ENCODE measurements at places on chromosomes 11 and 22. TPM values are rescaled to one million over a fixed set of nuclear protein-coding genes. Genes with fewer than 3 reads are reported as not detected.
A peak's percentile ranks its signal among the peaks of the same experiment; 100 is the strongest.

- peaks cover 2% of the 10 kb centered on the region for H3K27me3 ChIP-seq
- H3K27ac ChIP-seq: no peak overlapping the region
- H3K36me3 ChIP-seq: no peaks in the 10 kb centered on the region
- DNase-seq: no peak
Observed at GRCh38 chr11:64400102-64400501, 41.1 kb downstream of the RPS6KA4 start.

LDHAL6A gene
- total RNA-seq: not detected

OR4A16 gene
- total RNA-seq: not detected

DNA sequence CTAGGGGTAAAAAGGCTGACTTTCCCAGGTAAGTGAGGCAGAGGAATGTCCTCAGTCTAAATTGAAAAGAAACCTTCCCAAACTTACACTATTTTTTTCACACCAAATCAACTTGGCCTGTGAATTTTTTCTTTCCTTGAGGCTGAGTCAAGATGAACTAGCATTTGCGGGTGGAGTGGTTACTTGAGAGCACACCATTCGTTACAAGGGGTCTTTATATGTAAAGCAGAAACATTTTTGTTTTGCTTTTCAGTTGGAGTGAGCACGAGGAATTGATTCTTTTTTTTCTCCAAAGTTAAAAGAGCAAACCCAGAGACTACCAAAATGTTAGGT is 36.4 kb downstream of the MAML2 start:
- no peaks in the 10 kb centered on the region for H3K36me3 ChIP-seq
- no peaks in the 10 kb centered on the region for H3K27me3 ChIP-seq
- peak overlapping the region; percentile 98 for H3K27ac ChIP-seq
- H3K4me3 ChIP-seq: peak overlapping the region; percentile 12
- DNase-seq: no peak

CCDC116 gene
- 0.27 TPM for total RNA-seq

GRCh38 chr11:46102843-46103242 is 18.4 kb downstream of the PHF21A start:
- no peaks in the 10 kb centered on the region for H3K27me3 ChIP-seq
- H3K27ac ChIP-seq: no peak overlapping the region
- no peak for DNase-seq
- H3K4me3 ChIP-seq: no peak overlapping the region

GRCh38 chr22:18968011-18968749 is 32.1 kb upstream of the PRODH start:
- no peak overlapping the region for H3K27ac ChIP-seq
- DNase-seq: peak; percentile 44
- no peak overlapping the region for H3K4me3 ChIP-seq
- H3K27me3 ChIP-seq: peaks cover 30% of the 10 kb centered on the region
- no peaks in the 10 kb centered on the region for H3K36me3 ChIP-seq
- peaks cover 25% of the 10 kb centered on the region for H3K4me1 ChIP-seq

GSTT2B gene
- total RNA-seq: 4.5 TPM

KCTD14 gene
- 0.89 TPM for total RNA-seq

GRCh38 chr11:130020323-130020722 is 17.7 kb upstream of the PRDM10 start:
- no peaks in the 10 kb centered on the region for H3K4me1 ChIP-seq
- H3K27me3 ChIP-seq: no peaks in the 10 kb centered on the region
- no peaks in the 10 kb centered on the region for H3K36me3 ChIP-seq
- H3K4me3 ChIP-seq: no peak overlapping the region

DNA sequence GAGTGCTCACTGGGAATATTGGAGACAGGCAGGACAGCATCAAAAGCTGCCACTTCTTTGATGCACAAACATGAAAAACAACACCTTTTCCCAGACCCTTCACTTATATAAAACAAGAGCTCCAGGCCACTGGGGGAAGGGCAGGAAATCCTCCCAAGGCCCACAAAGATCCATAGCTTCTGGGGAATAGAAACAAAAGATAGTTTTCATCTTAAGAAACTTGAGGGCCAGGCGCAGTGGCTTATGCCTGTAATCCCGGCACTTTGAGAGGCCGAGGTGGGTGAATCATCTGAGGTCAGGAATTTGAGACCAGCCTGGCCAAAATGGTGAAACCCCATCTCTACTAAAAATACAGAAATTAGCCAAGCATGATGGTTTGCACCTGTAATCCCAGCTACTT is 15.3 kb downstream of the RTL6 start:
- H3K36me3 ChIP-seq: peaks cover under 1% of the 10 kb centered on the region
- no peak overlapping the region for H3K27ac ChIP-seq
- H3K4me3 ChIP-seq: no peak overlapping the region
- no peaks in the 10 kb centered on the region for H3K4me1 ChIP-seq

- H3K36me3 ChIP-seq: no peaks in the 10 kb centered on the region
- H3K27ac ChIP-seq: peak overlapping the region; percentile 47
- peaks cover 13% of the 10 kb centered on the region for H3K27me3 ChIP-seq
- DNase-seq: no peak
- no peak overlapping the region for H3K4me3 ChIP-seq
Observed at GRCh38 chr11:69943066-69943465, 123.8 kb upstream of the FGF3 start.

GRCh38 chr11:118200497-118200896 is 24.1 kb upstream of the SCN2B start:
- DNase-seq: no peak
- H3K4me3 ChIP-seq: no peak overlapping the region
- H3K27me3 ChIP-seq: peaks cover 3% of the 10 kb centered on the region
- no peak overlapping the region for H3K27ac ChIP-seq
- peaks cover 1% of the 10 kb centered on the region for H3K4me1 ChIP-seq

OR4D5 gene
- 0.04 TPM for total RNA-seq

- no peak for DNase-seq
- H3K4me1 ChIP-seq: no peaks in the 10 kb centered on the region
- no peaks in the 10 kb centered on the region for H3K36me3 ChIP-seq
- peaks cover 25% of the 10 kb centered on the region for H3K27me3 ChIP-seq
- no peak overlapping the region for H3K4me3 ChIP-seq
Observed at GRCh38 chr11:67030976-67031375, 8.0 kb downstream of the SYT12 start.

DNA sequence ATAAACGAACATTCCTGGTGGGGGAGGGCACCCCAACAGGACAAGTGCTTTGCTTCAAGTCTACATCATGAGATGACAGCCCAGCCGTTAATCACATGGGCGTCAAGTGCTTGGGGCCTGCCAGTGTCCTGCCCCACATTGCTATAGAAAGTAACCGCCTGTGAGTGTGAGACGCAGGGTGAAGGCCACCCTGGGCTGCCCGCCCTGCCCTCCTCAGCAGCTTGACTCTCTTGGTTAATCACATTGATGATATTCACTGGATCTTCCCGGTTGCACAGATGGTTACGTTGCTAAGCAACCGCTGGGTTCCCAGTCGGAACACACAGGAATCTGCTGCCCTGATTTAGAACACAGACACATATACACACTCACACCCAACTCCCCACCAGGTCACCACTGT is 79.3 kb downstream of the CTTN start:
- DNase-seq: peak; percentile 33
- no peak overlapping the region for H3K4me3 ChIP-seq
- no peak overlapping the region for H3K27ac ChIP-seq
- H3K4me1 ChIP-seq: peaks cover 31% of the 10 kb centered on the region
- H3K36me3 ChIP-seq: no peaks in the 10 kb centered on the region

OTOG gene
- under 0.01 TPM for total RNA-seq

- H3K27me3 ChIP-seq: no peaks in the 10 kb centered on the region
- no peak for DNase-seq
- H3K36me3 ChIP-seq: no peaks in the 10 kb centered on the region
- H3K4me1 ChIP-seq: peaks cover 57% of the 10 kb centered on the region
Observed at GRCh38 chr11:126127898-126128297, 65.2 kb upstream of the CDON start.

SRPRA gene
- total RNA-seq: 52.5 TPM

SMTNL1 gene
- total RNA-seq: 143 TPM

- no peaks in the 10 kb centered on the region for H3K36me3 ChIP-seq
- no peak for DNase-seq
- H3K27me3 ChIP-seq: no peaks in the 10 kb centered on the region
- H3K4me1 ChIP-seq: peaks cover 5% of the 10 kb centered on the region
- no peak overlapping the region for H3K4me3 ChIP-seq
- H3K27ac ChIP-seq: no peak overlapping the region
Observed at GRCh38 chr11:94782446-94782845, 14.3 kb downstream of the AMOTL1 start.

PARVG gene
- 3.0 TPM for total RNA-seq

OR6T1 gene
- not detected for total RNA-seq

DNA sequence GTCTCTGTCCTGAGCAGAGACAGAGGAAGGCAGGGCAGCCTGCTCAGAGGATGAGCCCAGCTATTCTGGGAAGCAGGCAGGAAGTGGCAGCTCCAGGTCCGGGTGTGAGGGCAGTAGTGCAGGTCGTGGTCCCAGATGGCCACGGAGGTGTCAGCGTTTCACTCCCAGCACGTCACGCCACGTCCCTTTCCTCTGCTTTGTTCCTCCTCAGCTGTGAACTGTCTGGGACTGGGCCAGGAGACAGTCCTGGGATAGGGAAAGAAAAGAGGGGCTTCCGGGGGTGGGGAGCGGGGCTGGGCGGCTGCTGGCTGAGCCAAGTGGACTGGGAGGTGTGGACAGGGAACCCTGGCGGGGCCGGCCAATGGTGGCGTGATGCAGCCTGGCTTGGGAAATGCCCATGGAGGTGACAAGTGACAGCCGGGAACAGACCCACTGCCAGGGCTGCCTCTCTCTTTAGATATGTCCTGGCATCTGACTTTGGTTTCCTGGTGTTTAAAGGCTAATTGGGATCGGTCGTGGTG is 64.7 kb downstream of the KCNQ1 start:
- H3K27me3 ChIP-seq: peaks cover 3% of the 10 kb centered on the region
- DNase-seq: no peak
- H3K36me3 ChIP-seq: no peaks in the 10 kb centered on the region
- H3K4me1 ChIP-seq: peaks cover 30% of the 10 kb centered on the region

GRCh38 chr22:30225220-30225927 is 21.2 kb downstream of the LIF start:
- no peaks in the 10 kb centered on the region for H3K36me3 ChIP-seq
- no peak for DNase-seq
- H3K4me3 ChIP-seq: no peak overlapping the region

DNA sequence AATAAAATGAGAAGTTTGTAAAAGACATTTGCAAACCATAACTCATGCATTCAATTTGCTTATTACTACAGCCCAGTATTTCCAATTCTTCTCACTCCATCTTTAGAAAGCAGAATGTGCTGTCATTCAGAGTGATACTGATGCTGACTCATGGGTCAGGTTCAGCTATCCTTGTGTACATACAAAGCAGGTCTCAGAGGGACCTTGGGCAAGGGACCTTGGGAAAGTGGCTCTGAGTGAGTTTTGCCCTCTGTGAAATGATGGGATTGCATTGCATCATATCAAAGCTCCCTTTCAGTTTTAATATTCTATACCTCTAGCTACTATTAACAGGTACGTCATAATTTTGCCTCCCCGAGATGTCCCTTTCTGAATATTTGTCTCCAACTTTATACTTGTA is 848.7 kb downstream of the OPCML start:
- H3K27me3 ChIP-seq: no peaks in the 10 kb centered on the region
- H3K27ac ChIP-seq: no peak overlapping the region
- peaks cover 5% of the 10 kb centered on the region for H3K4me1 ChIP-seq

DNA sequence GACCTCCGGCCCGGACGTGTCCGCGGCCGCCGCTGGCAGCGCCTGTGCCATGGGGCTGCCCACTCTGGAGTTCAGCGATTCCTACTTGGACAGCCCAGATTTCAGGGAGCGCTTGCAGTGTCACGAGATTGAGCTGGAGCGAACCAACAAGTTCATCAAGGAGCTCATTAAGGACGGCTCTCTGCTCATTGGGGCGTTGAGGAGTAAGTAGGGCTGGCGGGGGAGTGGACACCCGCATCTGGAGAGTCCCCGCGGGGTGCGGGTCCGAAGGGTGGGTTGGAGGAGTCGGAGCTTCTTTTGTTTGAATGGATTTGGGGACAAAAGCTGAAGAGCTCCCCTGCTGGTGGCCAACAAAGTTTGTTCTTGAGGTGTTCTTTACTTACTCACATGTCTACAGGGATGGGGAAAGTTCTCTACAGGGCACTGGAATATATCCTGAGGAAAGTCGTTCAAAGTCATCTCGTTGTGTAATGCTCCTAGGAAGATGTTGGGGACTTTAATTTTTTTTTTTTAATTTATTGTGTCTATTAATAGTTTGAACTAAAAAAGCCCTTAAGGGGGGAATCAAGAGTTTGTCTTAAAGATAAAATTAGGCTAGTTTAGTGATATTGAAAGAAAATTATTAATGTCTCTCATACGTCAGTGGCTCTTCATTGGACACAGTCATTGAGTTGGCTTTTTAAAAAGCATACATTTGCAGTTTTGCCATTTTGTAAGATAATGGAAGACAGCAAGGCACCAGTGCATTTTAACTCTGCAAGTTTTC is 725 bp downstream of the ARHGAP42 start:
- DNase-seq: peak; percentile 93
- peak overlapping the region; percentile 89 for H3K4me3 ChIP-seq
- H3K27ac ChIP-seq: peak overlapping the region; percentile 94

TSSK2 gene
- total RNA-seq: 0.04 TPM

- no peak overlapping the region for H3K4me3 ChIP-seq
- H3K27ac ChIP-seq: peak overlapping the region; percentile 63
- DNase-seq: peak; percentile 79
- no peaks in the 10 kb centered on the region for H3K36me3 ChIP-seq
Observed at GRCh38 chr22:20002636-20003035, 14.0 kb downstream of the ARVCF start.

DNA sequence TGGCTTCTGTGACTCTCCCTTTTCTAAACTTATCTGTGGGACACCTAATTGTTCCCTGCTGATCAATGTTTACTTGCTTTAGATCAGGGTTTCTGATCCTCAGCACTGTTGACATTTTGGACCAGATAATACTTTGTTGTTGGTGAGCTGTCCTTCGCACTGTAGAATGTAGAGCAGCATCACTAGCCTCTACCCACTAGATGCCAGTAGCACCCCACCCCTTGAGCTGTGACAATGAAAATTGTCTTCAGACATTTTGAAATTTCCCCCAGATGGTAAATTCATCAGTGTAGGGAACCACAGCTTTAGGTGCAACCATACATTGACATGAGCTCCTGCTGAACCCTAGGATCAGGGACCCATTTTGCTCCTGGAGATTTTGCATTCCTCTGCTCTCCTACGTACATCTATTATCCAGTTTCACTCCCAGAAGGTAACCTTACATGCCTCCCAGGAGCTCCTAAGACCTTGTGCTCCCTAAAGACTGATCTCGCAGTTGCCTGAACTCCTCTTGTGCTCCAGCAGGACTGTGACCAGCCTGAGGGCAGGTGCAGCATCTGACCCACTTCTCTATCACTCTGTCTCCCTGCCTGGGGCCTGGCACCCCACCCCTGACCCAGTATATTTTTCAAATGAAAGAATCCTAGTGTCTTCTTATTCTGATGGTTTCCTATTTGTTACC is 107.8 kb downstream of the FAR1 start:
- H3K4me1 ChIP-seq: no peaks in the 10 kb centered on the region
- no peaks in the 10 kb centered on the region for H3K36me3 ChIP-seq
- no peak overlapping the region for H3K4me3 ChIP-seq
- no peak overlapping the region for H3K27ac ChIP-seq
- H3K27me3 ChIP-seq: no peaks in the 10 kb centered on the region

DNA sequence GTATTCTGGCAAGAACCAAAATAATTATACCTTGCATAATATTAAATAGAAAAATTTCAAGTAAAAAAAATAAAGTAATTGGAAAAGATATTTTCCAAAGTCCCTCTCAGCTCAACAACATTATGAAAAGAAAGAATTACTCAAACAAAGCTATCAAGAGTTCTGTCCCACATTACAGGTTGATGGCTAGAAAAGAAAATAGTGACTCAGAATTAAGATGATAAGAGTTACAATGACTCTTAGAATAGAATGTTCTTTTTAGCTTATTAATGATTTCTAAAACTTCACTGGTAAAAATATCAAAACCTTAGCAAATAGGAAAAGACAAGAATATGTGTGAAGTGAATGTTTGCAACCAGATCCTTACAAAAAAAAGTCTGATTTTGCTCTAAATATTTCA is 312.5 kb upstream of the PDGFD start:
- H3K27ac ChIP-seq: no peak overlapping the region
- H3K27me3 ChIP-seq: no peaks in the 10 kb centered on the region
- H3K36me3 ChIP-seq: no peaks in the 10 kb centered on the region
- no peak overlapping the region for H3K4me3 ChIP-seq
